ENCODE measurements at places on chromosomes 6 and 20.

DNA sequence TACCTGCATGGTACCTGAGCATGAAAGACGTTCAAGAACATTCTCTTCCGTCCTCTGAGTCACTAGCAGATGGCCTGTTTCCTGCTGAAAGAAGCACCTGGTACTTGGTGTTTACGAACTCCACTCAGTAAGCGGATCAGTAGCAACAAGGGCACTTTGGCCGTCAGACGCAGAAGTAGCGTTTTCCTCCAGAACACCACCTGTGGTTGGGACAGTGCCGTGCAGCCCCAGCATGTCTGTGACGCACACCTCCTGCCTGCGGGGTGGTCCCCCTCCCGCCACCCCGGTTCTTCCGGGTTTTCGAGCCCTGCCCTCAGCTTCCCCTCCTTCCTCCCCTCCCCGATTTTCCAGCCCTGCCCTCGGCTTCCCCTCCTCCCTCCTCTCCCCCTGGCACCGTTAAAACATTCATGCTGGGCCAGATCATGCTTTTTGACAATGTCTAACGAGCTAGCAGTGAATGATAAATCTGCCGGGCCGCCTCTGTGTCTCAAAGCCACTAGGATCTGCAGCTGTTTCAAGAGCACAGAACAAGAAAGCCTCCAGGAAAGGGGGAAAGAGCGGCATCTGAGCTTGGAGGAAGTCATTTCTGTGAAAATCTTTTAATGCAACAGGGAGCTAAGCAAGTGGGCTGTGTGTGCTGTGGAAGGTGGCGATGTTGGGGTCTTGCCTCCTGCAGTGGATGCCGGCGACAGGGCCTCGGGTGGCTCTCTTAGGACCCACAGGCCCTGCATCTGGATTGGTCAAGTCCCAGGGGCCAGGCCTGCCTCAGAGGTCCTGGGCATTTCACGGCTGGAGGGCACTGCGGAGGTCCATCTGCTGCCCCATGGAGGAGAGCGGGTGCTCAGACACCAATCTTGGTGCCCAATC is 207.9 kb downstream of the ERMARD start:
- no peak for DNase-seq

- no peak for DNase-seq
Measured at GRCh38 chr6:154239392-154239791, 117.2 kb downstream of the IPCEF1 start.

DNA sequence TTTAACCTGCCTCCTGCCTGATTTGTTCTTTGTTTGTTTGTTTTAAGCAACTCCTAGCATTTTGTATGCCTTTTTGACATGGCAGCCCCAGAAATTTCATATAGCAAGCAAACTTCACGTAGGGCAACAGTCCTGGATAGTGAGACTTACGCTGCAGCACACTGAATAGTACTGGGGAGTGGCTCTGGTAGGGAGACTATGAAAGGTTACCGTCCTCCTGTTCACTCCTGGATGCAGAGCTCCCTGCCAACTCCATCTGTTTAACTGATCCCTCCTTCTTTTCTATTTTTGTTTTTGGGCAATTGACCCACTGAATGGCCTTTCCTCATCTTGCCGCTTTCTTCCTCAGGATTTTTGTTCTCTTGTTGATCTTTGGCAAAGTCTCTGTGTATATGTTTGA is 44.5 kb upstream of the BMP6 start:
- no peak for DNase-seq

GRCh38 chr6:140980265-140980887 is 1152.3 kb upstream of the GJE1 start:
- DNase-seq: no peak

GRCh38 chr20:45578231-45578630 is 853 bp downstream of the WFDC8 start:
- DNase-seq: no peak

DNA sequence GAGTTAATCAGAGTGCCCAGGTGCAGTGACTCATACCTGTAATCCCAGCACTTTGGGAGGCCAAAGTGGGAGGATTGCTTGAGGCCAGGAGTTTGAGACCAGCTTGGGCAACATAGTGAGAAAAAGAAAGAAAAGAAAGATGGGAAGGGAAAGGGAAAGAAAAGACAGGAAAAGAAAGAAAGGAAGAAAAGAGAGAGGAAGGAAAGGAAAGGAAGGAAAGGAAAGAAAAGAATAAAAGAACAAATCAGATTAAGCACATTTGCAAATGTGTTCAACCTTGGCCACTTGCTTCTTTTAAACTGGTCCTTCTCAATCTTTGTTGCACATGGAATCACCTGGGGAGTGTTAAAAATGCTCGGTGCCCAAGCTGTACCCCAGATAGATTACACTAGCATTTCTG is 28.0 kb downstream of the NR2E1 start:
- DNase-seq: no peak

- no peak for DNase-seq
Measured at GRCh38 chr6:143742070-143742954, 64.5 kb downstream of the PHACTR2 start.

DNA sequence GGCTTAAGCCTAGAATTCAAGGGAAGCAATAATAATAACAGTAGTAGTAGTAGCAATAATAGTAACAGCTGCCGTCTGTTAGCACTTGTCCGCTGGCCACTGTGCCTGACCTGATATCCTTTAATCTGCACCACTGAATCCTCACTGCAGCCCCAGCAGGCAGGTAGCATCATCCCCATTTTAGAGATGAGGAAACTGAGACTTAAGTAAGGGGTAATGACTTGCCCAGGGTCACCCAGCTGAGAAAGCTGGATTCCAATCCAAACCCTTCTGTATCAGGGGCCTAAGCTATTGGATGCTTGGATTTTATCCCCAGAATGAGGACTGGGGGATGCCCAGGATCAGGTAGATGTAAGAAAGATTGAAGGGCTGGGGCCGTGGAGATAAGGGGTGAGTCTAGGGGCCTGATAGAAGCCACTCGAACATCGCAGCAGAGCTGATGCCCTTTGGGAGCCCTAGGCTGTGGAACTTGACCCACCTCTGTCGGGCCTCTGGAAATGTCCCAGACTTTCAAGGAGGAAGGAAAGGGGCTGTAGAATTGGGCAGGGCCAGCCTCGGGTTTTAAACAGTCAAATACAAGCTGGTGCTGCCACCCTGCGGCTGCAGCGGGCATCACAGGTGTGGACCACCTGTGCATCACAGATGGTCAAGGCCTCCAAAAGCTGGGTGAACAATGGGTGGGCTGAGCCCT is 102.1 kb upstream of the MYL9 start:
- DNase-seq: peak; percentile 53

GRCh38 chr6:7241160-7241559 is 71.8 kb downstream of the SSR1 start:
- no peak for DNase-seq

DNA sequence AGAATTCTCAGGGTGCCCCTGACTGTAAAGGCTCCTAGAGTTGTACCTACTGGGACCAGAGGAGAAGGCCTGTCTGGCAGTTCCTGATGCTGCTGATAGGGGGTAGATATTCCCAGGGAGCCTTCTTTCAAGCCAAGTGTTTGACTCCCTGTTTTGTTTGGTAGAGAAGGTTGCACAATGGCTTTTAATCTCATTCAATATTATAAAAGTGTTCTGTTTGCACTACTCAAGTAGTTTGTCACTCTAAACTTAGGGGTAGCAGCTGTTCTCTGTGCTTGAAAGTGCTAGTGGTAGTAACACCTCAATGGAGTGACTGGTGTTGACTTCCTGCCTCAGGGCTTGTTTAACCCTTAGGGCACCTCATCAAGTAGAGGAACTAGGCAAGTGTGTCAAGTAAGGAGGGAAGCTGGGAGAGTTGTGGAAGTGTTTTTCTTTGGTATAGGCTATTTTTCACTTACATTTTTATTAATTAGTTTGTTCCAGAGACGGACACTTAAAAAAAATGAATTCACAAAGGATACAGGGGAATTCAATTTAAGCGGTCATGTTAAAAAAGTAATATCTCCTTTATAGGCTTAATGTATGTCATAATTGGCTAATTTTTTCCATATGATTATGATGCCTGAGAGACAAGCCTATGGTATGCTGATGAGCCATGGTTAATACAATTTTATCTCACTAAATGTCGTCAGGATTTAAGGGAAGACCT is 38.1 kb downstream of the BICRAL start:
- no peak for DNase-seq

GRCh38 chr6:16766836-16767745 is 5.8 kb upstream of the ATXN1 start:
- no peak for DNase-seq

GRCh38 chr6:53440336-53440945 is 91.7 kb upstream of the ELOVL5 start:
- DNase-seq: no peak

GRCh38 chr6:100504786-100505737 is 40.3 kb upstream of the SIM1 start:
- no peak for DNase-seq

Data from hematopoietic multipotent progenitor cell treated with erythropoietin and hydrocortisone succinate and interleukin-3 and kit ligand, for 8 days (in vitro differentiated cells).